IPS DF 6.9 (cell line): ENCODE measurements at places on chromosomes 7 and 10.

DNA sequence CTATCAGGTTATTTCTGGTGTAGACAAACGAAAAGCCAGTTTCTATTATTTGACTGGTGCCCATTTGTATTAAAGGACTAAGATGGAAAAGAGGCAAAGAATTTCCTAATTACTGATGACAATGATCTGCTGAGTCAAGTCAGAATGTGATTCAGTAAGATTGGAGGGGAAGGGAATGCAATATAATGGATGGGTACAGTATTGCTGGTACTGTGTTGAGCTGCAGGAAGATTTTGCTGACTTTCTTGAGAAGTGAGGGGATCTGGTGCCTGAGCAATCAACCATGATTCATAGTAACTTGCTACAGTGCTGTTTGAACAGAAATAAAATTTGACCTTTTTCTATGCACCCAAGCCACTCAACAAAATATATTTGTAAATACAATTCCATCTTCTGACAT, 139.1 kb upstream of the RHEB start:
- no peak for DNase-seq

- no peak for DNase-seq
These were observed 2.9 kb upstream of the IGFBP1 start for GRCh38 chr7:45885264-45885882.

DNA sequence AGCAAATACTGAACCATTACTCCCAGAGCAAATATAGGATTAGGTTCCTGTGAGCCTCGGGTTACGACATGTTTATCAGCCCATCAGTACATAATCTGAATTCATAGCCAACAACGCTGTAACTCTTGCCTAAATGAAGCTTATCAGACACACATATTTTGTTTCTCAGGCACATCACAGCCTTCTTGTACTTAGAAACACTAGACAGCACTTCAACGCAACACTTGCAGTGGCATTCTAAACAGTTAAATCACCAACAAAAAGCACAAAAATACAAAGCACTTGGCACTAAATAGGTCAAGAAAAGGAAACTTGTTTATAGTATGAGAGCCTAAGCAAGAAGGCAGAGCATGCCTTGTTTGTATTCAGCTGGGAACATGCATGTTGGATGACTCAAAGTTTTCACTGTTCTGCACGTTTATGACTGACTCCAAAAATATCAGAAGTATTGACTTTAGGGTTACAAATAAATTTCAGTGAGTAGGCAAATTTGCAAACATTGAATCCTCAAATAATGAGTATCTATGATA, 75.0 kb downstream of the VPS50 start:
- DNase-seq, result no peak

DNA sequence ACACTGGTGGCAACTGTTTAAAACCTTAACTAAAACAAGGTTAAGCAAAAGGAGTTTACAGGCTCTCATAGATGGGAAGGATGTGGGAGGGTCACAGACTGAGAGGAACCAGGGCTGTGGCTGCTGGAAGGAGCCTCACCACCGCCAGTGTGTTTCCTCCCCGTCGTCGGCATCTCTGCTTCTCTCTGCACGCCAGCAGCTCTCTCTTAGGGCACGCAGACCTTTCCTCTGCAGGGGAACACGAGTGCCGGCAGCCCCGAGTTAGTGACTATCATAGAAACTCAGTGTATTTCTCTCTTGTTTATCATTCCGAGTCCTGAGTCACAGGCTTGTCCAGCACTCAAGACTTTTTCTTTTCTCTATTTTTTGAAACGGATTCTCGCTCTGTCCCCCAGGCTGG, 8.1 kb upstream of the SH2D4B start:
- DNase-seq, result no peak

DNA sequence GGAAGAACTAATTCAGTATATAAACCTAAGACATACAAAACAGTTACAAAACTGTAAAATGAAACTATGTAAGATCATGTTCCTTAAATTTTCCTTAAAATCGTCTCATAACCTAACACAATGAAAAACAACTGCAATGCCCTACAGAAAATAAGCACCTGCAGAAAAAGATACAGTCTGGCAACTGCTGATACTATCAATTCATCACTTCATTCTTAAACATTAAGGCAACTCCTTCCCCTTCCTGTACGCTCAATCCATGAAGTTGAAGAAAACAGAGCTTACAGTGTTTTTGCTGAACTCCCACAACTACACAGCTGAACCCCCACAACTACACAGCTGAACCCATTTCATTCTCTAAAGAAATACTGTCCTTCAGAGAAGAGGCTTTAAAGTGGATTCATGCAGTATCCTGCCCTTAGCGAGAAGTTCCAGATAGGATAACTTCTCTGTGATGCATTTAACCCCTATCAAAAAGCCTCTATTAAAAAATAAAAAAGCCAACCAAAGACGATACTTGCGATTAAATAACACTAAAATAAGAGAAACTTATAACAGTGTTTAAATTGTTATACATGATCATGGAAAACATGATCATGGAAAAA, 50.0 kb downstream of the JMJD1C start:
- DNase-seq, result no peak

DNA sequence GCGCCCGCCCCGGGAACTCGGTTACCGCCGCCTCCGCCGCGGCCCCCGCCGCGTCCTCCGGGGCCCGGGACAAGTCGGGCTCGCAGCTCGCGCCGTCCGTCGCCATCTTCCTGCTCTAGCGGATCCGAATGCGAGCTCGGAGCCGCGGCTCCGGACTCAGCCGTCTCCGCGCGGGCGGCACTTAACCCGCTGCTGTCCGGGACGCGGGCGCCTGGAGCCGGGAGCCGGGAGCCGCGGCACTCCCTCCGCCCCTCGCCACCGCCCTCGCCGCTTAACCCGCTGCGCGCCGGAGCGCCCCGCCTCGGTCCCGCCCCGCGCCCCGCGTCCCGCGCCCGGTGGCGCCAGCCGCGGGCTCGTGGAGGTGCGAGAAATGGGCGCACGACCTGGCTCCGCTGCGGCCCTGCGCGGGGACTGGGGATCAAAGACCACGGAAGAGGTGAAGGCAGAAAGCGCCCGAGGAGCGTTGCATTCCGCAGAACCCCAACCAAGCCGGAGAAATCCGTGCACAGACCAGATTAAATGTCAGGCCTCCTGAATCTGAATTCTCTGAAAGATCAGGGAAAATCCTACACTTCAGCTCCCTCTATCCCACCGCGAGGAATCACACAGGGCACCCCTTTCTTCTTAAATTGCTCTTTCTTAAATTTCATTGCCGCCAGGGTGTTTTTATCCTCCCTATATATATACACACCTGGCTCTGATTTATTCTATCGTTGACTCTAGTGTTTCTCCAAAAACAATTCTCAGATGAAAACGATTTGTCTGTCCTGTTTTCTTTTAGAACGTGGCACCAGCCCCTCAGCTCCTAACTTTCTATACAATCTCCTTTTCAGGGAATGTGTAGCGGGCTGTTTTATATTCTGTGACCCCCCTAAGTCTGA, at the start of gene CTTNBP2:
CTTNBP2 (minus strand) TSS at position 132 of the 881 bp plus-strand sequence; CDS start at position 106, 26 bp downstream.
- no peak for DNase-seq

DNA sequence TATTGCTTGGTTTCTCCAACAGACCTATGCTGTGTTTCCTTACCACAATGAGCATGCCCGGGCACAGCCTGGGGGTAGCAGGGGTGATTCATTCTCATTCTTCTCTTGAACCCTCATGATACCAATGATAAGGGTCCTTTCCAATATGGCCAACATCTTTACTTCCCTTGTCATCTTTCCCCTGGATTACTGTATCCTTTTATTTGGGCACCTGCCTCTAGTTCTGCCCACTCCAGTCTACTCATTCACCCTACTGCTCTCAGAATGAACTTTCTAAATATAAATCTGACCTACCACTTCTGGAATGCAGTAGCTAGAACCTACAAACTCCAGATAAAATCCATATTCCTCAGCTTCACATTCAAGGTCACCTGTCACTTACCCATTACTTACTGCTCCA, 26.4 kb upstream of the ITPRID1 start:
- DNase-seq, result no peak

GRCh38 chr7:103432712-103433111, 13.3 kb downstream of the SLC26A5 start:
- no peak for DNase-seq

GRCh38 chr10:84101042-84101441, 38.3 kb upstream of the GHITM start:
- no peak for DNase-seq

- DNase-seq, result no peak
These were observed 124.9 kb downstream of the DLG5 start for GRCh38 chr10:77801474-77802161.

GRCh38 chr7:150420987-150421674, 29.3 kb upstream of the GIMAP8 start:
- DNase-seq, result no peak

GRCh38 chr10:58555170-58555929, 42.7 kb downstream of the BICC1 start:
- no peak for DNase-seq

- no peak for DNase-seq
These were observed 26.2 kb upstream of the SEC61G start for GRCh38 chr7:54785261-54785660.

DNA sequence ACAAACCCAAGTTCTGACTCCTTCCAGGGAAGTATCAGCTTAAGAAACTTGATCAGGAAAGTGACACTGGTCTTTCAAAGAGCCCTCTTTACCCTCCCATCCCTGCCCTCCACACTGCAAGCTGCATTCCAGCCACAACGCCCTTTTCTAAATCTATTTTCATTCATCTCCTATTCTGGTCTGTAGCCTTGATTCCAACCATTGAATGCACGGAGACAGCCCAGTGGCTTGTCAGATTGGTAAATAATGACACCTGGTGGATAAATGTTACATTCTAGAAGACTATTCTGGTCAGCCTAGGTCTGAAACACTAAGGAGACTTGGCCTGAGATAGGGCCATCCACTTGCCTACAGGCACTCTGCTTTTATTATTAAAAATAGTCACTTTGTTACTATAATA, 20.9 kb downstream of the MORN4 start:
- DNase-seq, result peak; percentile 29

- DNase-seq, result no peak
These were observed 3.3 kb downstream of the GDF2 start for GRCh38 chr10:47325303-47326291.

- no peak for DNase-seq
These were observed 739.1 kb downstream of the MAGI2 start for GRCh38 chr7:78714356-78714755.

DNA sequence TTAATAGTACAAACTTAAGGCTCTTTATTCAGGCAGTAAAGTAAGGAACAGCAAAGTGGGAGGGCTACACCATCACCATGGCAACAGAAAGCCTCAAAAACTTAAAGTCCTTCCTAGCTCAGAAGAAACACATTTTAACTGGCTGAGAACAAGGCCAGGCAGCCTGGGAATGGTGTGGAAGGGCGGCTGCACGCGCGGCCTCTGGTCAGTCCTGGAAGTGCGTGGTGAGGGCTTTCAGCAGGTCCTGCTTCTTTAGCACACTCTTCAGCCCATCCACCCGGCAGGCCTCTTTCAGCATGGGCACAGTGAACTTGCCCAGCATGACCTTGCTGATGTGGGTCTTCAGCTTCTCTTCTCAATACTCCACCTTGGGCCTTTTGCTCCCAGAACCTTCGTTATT, 133.0 kb downstream of the CYP26A1 start:
- DNase-seq, result no peak
